ENCODE measurements at places on chromosomes 5 and 9. TPM values are rescaled to one million over a fixed set of nuclear protein-coding genes. Genes with fewer than 3 reads are reported as not detected.

- no peak for DNase-seq
These were observed 18.7 kb upstream of the B4GALT1 start for GRCh38 chr9:33185858-33186257.

DNA sequence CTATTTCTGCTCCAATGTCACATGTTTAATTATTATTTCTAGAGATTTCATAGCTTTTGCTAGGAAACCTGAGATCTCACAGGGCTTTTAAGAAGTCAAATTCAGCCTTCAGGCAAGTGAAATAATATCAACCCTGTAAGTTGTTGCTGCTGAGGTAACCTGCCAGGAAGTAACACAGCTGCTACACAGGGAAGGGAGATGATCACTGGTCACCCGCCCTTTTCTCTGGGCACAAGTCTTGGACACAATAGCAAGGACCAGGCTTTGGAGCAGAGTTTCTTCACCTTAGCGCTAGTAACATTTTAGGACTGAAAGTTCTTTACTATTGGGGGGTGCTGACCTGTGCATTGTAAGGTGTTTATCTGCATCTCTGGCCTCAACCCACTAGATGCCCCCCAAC, 50.1 kb downstream of the PTTG1 start:
- DNase-seq: no peak

DNA sequence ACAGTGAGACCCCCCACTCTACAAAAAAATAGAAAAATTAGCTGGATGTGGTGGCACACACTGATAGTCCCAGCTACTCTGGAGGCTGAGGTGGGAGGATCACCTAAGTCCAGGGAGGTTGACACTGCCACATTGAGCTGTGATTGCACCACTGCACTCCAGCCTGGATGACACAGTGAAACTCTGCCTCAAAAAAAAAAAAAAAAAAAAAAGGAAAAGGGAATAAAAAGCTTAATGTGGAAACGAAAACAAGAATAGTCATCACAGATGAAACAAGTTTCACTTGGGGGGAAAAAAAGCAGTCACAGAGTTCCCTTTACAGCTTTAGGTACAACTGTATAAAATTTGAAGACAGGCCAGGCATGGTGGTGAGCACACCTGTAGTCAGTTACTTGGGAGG, 84.2 kb downstream of the FNBP1 start:
- no peak for DNase-seq

DNA sequence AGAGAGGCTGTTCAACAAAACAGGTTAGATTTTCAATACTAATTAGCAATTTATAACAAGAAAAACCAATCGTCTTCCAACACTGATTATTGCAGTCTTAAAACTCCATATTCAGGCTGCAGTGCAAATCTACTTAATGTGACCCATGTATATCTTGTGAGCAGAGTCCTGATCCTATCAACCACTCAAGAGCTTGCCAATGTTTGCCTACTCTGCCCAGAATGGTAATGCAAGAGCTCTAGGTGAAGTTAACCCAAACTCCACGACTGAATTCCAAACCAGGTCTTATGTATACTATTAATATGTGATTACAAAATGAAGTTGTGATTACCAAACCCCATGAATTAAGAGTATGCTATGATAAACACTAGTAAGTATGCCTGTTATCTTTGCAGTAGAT, 17.1 kb downstream of the EFNA5 start:
- no peak for DNase-seq

The PPWD1 gene
- total RNA-seq: 35.4 TPM

The TNFSF15 gene
- total RNA-seq: 0.14 TPM

DNA sequence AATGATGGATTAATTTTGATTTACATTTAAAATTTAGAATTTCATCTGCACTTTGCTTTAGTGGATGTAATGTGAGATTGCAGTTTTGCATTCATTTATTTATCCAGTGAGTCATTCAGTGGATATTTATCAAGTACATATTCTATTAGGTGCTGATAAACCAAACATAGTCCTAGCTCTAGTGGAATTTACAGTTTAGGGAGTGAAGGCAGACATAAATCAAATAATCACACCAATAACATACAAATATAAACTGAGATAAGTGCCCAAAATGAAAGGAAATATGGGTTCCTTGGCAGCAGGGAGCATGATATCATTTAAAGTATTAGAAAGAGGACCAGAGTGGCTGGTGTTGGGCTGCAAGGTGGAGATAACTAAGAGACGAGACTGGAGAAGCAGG, 14.7 kb upstream of the NIPBL start:
- no peak for DNase-seq

The RORB gene
- total RNA-seq: not detected

GRCh38 chr5:72153551-72153950, 46.3 kb downstream of the MAP1B start:
- no peak for DNase-seq

The GFI1B gene
- total RNA-seq: 0.19 TPM

GRCh38 chr9:110183208-110184145, 24.5 kb downstream of the C9orf152 start:
- DNase-seq: peak; percentile 81

- DNase-seq: no peak
These were observed 34.7 kb downstream of the GABRP start for GRCh38 chr5:170818232-170818631.

The OR1J2 gene
- total RNA-seq: not detected

The C5orf52 gene
- total RNA-seq: not detected

The SHOC1 gene
- not detected for total RNA-seq

The TLX3 gene
- total RNA-seq: not detected

DNA sequence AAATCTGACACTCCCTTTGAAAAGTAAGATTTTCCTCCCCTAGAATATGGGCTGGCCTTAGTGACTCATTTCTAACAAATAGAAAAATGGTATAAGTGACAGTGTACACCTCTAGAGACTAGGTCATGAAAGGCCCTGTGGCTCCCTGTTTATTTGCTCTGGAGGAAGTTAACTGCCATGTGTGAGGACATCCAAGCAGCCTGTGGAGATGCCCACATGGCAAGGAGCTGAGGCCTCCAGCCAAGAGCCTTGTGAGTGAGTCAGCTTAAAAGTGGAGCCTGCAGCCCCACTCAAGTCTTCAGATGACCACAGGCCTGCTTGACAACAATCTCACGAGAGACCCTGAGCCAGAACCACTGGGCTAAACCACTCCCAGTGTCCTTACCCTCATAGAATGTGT, 128.1 kb upstream of the LHFPL2 start:
- DNase-seq: no peak

DNA sequence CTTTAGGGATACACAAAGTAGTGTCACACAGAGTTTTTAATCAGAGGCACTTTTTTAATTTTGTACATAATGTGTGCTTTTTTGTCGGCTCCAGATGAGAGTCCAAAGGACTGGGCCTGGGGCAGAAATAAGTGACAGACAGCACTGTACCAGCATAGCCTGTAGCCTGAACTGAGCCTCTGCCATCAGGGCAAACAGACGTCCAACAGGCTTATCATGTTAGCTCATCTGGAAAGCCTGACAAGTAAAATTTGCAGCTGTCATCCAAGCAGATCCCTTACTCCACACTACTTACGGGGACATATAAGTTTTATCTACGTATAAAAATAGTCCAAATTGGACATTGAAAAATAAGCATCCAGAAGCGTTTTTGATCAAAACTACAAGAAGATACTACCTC, 233.1 kb upstream of the GAS1 start:
- no peak for DNase-seq

DNA sequence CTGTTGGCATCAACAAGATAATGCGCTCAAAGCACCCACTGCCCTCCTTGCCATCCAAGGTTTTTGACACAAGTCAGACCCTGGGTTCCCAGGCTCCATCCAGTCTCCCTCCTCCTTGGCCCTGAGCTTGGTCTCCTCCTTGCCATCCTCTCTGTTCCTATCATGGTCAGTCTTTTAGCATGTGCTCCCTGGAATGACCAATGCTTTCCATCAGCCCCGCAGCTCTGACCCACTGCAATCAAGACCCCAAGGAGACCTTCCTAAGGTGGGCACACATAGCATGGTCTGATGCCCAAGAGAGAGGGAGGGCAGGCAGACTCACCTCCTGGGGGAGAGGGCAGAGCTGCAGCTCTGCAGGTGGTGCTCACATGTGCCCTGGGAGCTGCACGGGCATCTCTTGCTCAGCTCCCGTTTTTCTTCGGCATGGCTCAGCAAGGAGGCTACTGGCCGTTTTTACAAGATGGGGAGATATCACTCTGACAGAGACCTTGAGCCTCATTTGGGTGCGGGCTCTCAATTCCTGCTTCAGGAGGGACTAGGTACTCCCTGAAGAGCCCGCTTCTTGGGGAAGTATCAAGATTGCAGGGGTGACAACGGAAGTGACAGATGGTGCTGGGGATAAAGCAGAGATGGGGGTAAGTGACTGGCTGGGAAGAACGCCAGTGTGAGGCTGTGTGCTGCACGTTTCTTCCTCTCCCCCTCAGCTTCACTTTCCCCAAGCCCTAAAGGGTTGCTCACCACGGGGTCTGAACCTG, 3.3 kb downstream of the SEPTIN8 start:
- DNase-seq: no peak

- DNase-seq: no peak
These were observed 47.8 kb upstream of the TMED7 start for GRCh38 chr5:115673596-115673995.

DNA sequence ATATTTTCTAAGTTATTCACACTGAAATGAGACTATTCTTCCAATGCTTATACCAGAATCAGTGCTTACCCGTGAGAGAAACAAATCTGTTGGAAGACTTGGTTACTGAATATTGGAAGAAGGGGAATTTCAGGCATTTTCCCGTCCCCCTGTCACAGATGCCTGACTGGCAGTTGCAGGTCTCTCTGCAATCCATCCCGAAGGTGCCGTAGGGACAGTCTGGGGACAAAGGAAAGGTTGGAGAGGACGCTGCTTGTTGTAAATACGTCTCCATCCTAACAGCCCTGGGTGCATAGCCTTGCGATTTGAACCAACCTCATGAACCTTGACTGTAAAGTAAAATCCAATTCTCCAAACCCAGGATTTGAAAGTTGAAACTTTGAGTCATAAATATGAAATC, 3.5 kb downstream of the ESM1 start:
- DNase-seq: no peak

The SOX30 gene
- not detected for total RNA-seq

DNA sequence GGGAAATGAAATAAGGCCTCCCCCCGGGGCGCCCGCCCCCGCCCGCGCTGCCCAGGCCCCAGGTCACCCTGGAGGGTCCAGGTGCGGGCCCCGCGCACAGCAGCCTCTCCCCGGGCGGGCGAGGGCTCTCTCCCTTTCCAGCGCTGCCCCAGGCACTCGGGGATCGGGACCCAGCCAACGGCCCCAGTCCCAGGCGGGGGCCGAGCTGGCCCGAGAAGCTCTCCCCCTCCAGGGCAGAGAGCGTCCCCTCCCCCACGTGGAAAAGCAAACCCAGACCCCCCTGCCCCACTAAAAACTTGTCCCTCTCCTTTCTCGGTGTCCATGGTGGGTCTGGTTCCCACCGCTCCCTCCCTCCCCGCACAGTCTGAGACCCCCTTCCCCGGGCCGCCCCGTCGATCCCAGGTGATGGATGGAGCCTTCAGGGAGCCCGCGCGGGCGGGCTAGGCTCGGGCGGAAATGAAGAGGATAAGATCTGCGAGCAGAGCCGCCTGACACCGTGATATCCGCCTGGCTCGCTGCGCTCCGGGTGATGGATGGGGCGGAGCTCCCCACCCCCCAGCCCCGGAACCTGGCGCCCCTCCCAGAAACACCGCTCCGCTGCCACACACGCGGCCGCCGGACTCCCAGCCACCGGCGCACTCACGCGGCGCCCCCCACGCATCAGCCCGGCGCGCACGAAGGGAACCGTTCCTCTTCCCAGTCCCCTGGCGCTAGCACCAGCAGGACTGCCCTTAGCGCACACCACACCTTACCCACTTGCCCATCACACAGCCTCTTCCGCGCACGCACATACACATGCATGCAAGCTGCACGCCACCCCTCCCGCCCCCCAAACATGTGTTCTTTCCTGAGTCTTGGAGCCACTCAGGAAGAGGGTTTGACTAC, 81.7 kb upstream of the ZBTB43 start:
- peak; percentile 66 for DNase-seq

The LCN9 gene
- not detected for total RNA-seq

GRCh38 chr5:113755516-113755915, 242.0 kb downstream of the YTHDC2 start:
- DNase-seq: no peak

- no peak for DNase-seq
These were observed 297.3 kb upstream of the RIOK2 start for GRCh38 chr5:97480313-97480712.

GRCh38 chr5:11023945-11024344, 262.9 kb upstream of the DAP start:
- no peak for DNase-seq

The BRD8 gene
- total RNA-seq: 91.5 TPM

The GABBR2 gene
- 0.69 TPM for total RNA-seq

DNA sequence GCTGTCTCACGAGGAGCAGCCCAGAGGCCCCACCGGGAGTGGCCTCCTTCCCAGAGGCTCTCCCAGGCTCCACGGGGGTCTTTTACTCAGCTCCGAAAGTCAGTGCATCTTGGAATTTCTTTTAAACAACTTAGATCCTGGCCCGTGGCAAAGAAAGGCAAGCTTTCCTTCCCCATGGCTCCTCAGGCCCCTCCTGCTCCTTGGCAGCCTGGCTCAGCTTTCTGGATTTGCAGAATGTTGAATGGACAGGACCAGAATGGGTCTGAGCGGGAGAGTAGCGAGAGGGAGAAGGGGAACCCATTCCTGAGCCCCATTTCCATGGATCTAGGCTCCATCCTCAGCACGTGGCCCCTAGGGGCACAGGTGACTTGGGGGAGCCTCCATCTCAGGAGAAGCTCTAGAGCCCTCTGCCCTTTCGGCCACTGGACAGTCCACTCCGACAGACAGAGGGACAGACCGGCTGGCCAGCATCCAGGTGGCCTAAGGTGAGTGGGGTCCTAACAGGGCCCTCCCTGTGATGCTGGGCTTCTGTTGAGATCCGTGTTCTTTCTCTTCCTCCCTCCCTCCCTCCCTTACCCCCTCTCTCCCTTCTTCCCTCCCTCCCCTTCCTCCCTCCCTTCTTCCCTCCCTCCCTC, 173.9 kb upstream of the PPP1R26 start:
- no peak for DNase-seq

DNA sequence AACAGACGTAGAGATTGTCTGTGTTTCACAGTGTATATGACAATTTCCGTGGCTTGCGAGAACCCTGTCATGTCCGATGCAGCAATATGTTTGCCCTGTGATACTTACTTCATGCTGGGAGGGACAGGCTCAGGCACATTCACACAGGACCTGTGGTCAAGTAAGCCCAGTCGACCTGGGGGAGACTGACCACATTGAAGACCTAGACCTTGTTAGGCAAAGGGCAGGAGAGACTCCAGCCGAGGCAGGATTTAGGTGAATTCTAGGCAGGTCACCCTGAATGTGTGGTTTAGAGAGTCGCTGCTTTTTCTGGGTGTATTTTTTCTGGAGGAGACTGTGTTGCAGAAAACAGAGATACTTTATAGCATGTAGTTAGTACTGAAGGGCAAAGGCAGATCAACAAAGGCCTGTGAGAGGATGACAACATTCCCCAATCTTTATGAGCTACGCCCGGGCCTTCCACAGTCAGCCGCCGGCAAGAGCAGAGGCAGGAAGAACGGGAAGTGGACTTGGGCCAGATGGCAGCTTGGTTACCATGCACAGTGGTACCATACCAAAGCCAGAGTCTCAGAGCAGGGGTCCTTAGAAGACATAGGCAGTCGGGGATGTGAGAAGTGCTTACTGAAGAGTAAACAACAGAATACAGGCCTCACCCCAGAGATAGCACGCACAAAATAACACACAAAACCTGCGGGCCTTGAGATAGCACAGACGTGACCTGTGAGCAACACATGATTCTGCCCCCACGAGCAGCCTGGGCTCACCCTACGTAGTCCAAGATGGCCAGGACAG, 220.7 kb downstream of the CACNA1B start:
- no peak for DNase-seq
